ENCODE measurements at places on chromosomes 16 and 17.
A peak's percentile ranks its signal among the peaks of the same experiment; 100 is the strongest.

DNA sequence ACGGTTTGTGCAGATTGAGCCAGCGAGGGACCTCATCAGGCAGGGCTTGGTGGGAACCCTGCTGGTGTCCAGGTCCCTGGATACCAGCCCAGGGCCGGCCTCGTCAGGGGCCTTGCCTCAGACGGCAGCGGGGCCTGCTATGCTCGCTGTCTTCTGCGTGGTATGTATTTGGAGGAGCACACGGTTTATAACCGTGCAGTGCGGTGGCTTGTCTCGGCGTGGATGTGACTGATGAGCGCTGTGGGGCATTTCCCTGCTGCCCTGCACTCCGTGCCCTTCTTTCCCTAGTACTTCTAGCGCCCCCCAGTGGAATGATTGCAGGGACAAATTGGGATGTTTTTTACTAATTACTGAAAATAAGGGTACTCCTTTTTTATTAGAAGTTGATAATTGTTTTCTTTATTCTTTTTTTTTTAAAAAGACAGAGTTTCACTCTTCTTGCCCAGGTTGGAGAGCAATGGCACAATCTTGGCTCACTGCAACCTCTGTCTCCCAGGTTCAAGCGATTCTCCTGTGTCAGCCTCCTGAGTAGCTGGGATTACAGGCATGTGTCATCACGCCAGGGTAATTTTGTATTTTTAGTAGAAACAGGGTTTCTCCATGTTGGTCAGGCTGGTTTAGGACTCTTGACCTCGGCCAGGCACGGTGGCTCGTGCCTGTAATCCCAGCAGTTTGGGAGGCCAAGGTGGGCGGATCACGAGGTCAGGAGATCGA lies 15.3 kb downstream of the TBCD start:
- peak; percentile 60 for DNase-seq

- no peak for DNase-seq
Measured at GRCh38 chr17:14856176-14856575, 408.9 kb downstream of the PMP22 start.

DNA sequence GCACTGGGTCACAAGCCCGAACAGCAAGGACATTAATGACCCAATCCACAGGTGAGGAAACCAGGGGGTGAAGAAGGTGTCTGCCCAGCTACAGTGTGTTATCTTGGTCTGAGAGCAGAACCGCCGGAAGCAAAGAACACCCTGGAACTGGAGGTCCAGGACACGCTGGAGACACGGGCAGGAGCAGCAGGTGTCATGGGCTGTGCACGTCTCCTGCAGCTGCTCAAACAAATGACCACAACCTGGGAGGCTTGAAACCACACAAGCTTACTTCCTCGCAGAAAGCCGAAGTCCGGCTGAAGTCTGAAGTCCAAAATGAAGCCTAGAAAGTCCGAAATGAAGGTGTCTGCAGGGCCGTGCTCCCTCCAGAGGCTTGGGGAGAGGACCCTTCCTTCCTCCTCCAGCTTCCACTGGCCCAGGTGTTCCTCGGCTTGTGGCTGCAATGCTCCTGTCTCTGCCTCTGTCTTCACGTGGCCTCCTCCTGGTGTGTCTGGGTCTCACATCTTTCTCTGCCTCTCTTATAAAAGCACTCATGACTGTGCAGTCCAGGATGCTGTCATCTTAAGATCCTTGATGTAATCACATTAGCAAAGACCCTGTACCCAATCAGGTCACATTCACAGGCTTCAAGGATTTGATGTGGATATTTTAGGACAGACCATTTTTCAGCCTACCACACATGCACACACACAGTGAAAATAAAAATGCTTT lies 351.2 kb downstream of the C16orf95 start:
- no peak for DNase-seq

DNA sequence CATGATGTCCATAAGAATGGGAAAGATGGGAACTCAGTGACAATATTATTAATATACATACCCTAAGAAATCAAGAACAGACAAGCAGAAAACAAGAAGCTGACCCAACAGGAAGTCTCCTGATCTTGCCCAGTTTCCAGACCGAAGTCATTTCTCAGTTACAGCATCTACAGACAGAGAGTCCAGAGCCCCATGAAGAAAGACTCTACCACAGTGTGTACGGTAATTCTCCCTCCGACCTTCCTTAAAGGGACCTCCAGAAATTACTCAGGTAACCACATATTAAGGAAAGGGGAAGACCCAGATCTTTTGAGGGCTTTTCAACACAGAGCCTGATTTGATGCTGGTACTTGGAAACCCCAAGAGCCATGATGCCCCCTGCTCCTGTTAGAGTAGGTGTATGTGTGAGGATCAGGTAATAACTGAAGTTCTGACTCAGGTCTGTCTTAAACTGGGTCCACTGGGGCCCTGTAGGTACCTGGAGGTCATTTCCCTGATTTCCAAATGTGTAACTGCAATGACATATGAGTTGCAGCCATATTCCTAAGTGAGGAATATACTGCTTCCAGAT lies 132.4 kb downstream of the ABCA8 start:
- no peak for DNase-seq

GRCh38 chr16:11004973-11005610 lies 60.7 kb downstream of the CLEC16A start:
- no peak for DNase-seq

DNA sequence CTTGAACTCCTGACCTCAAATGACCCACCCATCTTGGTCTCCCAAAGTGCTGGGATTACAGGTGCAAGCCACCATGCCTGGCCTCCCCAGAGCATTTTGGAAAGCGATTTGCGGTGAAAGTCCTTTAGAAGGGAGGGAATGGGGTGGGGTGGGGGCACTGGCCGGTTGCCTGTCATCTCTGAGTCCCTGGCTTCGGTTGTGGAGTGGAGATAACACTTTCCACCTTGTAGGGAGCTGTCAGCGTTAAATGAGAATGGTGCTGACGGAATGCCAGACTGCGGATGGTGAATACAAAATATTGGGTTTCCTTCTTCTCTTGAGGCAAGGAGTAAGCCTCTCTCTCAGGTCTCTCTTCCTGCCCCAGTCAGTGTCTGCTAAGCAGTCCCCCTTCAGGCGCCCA lies 5.2 kb upstream of the WNT3 start:
- no peak for DNase-seq

- DNase-seq, result peak; percentile 57
Measured at GRCh38 chr16:89319886-89320781, 102.6 kb downstream of the ZNF778 start.

DNA sequence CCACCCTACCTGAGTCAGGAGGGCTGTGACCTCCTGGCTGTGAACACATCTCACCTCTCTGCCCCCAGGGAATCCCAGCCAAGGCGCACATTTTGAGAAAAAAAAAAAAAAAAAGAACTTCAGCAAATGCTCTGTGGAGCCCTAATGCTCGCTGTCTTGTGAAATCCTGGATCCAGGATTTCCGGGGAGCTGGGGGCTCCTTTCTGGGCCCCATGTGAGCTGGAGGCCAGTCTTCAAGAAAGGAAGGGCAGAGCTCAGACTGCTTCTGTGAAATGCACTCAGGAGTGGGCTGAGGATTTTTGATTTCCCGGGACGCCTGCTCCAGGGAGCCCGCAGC lies 36.0 kb upstream of the EMP2 start:
- no peak for DNase-seq

DNA sequence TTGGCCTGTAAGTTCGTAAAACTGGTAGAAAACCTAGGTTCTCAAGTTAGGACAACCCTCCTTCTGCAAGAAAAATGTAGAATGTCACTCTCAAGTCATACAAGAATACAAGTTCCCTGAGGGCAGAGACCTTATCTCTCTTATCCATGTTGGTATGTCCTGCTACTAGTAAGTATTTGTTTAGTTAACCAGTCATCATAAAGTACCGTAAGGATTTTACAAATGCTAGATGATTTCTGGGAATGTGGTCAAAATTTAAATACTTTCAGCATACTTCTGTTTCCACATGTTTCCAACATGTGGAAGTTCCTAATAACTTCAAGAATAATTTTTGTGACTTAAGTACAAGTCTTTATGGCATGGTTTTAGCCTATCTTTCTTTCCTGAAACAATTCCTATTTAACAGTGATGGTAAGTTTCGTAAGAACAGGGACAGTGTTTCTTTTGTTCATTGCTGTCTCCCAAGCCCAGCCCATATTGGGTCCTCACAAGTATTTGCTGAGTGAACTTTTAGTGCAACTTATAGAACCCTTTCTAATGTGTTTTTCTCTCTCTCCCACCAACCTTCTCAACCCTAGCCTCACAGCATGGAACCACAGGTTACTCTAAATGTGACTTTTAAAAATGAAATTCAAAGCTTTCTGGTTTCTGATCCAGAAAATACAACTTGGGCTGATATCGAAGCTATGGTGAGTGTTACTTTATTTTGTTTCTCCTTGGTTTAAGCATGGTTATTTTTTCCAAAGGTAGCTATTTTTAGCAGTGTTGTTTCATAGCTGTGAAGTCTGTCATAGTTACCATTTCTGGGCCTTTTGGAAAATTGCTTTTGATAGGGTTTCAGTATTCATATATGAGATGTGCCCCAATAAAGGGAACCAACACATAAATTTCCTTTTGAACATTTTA lies 4.5 kb downstream of the NBR1 start:
- no peak for DNase-seq
